Caudate nucleus (tissue), 63 donors: ENCODE measurements at places on chromosomes 1 and 21.

DNA sequence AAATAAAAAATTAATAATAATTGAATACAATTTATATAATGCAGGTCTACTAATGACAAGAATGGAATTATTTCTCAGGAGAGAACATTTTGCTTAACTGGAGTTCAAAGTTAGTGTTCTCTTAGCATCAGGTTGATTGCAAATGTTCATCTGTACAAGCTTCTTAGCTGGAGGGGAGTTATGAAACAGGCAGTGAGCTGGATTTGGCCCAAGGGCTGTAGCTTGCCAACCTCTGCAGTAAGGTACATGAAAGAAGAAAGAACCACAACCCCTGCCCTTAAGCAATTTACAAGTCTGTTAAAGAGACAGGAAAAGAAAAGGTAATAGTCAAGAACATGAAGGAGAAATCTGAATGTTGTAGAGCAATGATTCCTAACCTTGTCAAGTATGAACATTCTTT is 17.0 kb downstream of the LPGAT1 start:
- DNase-seq, result no peak

DNA sequence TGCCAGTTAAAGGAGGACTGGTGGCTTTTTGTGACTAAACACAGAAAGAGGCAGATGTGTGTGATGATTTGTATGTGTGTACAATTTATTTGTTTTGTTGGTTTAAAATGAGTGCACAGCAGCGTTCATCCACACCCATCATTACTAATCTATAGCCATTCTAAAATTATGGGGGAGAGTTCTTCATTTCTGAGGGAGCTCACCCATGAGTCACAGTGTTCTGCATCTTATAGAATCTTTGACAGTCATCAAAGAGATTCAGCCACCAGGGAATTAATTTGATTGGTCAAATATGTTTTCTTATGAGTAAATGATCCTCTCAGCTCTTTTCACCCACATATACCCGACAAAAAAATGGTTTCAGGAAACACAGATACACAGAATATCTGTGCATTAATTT is 147.9 kb downstream of the GREM2 start:
- DNase-seq, result no peak

- DNase-seq, result no peak
Measured at GRCh38 chr1:148293651-148294050, 141.6 kb upstream of the NBPF11 start.

- no peak for DNase-seq
Measured at GRCh38 chr1:55947446-55947845, 631.9 kb downstream of the PLPP3 start.

DNA sequence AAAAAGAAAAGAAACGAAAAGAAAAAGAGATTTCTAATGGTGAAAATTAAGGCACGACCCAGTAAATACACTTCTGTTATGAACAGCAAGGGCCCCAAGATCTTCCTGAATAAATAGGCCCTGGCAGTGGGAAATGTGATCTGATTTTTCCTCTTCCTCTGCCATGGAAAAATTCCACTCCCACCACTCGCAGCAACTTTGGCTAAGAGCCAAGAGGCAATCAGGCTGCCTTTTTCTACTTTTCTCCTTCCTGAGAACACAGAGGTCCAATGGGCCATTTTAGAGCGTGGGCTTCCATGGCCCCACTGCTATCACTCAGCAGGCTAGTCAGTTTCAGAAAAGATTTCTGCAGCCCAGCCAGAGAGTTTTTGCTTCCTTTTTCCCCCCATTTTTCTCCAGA is 33.7 kb upstream of the AK4 start:
- no peak for DNase-seq

DNA sequence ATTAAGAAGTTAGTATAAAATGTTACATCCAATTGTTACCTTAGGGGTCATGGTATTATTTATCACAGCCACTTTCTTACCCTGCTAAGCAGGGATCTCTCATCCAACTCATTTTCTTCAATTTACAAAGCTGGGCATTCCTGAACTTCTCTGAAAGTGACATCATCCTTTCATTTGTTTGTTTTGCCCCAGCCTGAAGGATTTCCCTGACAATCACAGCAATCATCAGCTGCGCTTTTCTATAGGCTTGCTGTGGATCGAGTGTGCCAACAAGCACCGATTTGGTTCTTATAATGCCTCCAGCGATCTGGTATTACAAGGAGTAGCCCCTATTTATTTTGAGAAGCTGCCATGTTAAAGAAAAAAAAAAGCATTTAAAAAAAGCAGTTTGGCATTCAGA is 240.2 kb downstream of the USH2A start:
- DNase-seq, result no peak

- no peak for DNase-seq
Measured at GRCh38 chr1:14713077-14713476, 114.6 kb downstream of the KAZN start.

GRCh38 chr1:115593365-115594259 is 48.2 kb upstream of the VANGL1 start:
- no peak for DNase-seq

DNA sequence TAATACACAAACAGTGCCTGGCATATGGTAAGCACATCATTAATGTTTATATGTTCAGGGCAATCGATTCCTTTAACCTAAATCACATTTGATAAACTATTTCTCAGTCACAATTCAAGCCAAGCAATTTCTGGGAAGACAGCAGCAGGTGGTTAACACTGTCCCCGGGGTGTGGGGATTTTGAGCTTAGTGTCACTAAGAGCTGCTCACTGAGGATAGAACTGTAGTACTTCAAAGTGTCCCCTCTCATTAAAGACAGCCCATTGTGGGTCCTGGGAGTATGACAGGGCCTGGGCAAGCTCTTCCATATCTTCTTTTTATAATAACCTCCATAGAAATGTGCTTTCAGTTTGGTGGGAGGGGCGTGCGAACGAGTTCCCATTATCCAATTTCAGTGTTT is 8.4 kb upstream of the GALNT2 start:
- no peak for DNase-seq

- no peak for DNase-seq
Measured at GRCh38 chr1:230558324-230558723, 84.0 kb upstream of the COG2 start.

- DNase-seq, result no peak
Measured at GRCh38 chr1:14413819-14414490, 184.5 kb upstream of the KAZN start.

GRCh38 chr21:33977721-33978369 is 62.2 kb upstream of the ATP5PO start:
- no peak for DNase-seq

- no peak for DNase-seq
Measured at GRCh38 chr1:92820551-92820950, 11.3 kb upstream of the RPL5 start.

- no peak for DNase-seq
Measured at GRCh38 chr1:239337799-239338430, 48.5 kb upstream of the CHRM3 start.

- DNase-seq, result no peak
Measured at GRCh38 chr1:205917466-205918238, 25.6 kb downstream of the SLC26A9 start.

GRCh38 chr1:234611225-234611846 is 1.4 kb upstream of the IRF2BP2 start:
- DNase-seq, result no peak
